ENCODE measurements at places on chromosomes 1 and 21.

GRCh38 chr1:18145851-18146618 is 38.4 kb downstream of the IGSF21 start:
- DNase-seq, result no peak

GRCh38 chr1:77910116-77910515 is 21.7 kb downstream of the NEXN start:
- no peak for DNase-seq

DNA sequence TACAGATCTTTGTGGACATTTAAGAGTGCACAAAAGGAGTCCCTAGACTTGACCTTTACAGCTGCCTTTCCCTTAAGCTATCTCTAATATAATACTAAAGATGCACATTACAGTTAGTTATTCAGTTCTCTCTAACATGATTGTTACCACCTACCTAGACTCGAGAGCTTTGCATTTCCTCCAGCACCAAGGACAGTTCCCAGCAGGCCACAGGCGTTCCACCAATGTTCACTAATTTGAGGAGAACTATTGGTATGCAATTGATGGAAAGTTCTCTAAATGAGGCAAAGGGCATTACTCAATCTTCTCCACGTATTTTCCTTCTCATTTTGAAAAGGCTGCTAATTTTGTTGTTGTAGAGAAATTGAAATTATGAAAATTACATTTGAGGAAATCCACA is 5.4 kb upstream of the NTNG1 start:
- DNase-seq, result no peak

DNA sequence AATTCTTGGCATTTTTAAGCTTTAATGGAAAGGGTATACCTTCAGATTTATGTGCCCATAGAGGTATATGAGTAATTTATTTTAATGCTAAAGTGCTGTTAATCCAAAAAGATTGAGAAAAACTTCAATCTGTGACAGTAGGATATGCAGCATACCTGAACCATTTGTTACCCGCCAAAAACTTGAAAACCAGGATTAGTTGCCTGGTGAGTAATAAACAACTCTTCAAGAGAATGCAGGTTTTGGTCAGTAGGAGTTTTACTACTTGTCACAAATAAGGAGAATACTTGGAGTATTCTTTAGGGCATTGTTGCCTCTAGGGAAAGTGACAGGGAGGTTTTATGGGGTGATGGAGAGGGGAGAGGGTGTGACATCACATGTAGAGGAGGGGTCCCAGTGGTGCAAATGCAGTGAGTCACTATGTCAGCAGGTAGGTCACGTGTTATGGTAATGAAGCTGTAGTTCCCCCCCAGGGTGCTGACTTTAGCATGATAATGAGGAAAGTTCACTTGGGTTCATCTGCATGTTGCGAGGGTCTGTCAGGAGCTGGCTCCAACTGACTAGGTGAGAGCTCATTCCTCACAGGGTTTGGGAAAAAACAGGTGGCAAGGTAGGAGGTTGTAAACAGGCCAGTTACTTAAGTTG is 23.1 kb downstream of the USP25 start:
- no peak for DNase-seq

GRCh38 chr1:107991371-107992066 is 26.5 kb upstream of the VAV3 start:
- no peak for DNase-seq

DNA sequence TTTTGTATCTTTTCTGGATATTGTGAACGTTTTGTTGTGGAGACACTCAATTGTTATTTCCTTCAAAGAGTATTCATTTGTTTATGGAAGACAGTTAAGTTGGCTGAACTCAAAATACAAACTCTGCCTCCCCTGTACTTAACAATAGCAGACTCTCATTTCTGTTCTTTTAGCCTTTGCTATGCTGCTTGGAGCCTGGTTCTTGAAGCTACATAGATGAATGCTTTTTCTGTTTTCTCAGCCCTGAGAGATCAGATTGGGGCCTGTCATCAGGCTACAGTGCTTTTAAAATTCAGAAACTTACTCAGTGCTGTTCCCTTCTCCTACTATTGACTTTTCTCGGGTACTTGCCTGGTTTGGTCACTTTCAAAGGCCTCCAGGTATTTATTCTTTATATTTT is 215.7 kb upstream of the LYPLAL1 start:
- no peak for DNase-seq

DNA sequence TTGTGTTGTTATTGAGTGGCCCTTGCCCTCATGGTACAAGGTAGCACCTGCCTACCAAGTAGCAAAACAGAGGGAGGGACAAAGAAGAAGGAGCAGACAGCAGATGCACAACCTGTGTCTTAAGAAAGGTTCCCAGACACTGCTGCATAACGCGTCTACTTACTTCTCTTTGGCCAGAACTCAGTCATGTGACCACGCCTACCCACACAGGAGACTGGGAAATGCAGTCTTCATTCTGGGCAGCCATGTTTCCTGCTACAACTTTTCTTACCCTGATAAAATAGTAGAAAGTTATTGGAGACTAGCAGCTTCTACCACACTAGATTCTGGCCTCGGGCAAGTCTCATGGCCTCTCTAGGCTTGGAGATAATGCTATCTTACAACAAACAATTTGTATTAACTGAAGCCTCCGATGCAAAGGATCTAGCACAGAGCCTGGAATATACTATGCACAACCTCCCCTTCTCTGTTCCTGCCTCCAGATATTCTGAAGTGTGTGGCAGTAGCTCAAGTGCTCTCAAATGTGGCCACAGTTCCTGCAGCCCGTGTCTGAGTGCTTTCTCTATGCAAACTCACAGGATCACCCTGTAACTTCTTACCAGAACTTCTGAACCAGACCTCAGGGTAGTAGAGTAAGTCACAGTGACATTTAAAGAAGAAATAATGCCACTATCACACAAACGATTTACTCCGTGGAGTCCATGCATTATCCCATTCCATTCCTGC is 34.1 kb upstream of the BTG2 start:
- DNase-seq, result peak; percentile 75

GRCh38 chr1:181608386-181608785 is 125.1 kb downstream of the CACNA1E start:
- no peak for DNase-seq

DNA sequence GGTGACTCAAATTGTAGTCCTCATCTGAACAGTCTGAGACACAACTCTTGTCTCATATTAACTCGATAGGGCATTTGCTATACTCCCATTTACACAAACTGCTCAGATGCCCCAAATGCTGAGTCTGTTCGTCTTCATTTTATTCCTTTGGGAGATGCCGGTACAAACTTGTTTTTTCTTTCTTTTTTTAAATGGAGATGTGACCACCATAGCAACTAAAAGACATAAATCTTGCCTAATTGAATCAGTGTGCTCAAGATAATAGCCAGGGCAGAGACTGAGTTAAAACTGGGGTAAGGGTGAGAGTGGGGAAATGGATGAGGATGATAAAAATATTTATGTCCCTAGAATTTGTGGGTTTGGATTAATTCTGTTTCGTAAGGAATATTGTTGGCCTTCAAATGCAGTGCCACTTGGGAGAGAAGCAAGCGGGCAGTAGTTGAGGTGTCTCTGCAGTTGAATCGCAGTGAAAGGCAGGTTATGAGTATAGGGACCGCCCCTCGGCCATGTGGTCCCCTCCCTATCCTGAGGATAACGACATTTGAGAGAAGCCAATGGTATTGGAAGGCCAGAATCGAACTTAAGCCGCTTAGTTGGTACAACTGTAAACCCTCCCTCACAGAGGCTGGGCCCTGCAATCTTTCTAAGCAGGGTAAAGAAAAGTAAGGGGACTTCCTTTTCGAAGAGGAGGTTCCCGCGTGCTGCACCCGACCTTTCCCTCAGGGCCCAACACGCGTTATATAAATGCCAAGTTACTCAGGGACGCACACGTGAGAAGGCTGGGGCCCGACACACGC is 859 bp upstream of the LRRC8B start:
- peak; percentile 59 for DNase-seq

DNA sequence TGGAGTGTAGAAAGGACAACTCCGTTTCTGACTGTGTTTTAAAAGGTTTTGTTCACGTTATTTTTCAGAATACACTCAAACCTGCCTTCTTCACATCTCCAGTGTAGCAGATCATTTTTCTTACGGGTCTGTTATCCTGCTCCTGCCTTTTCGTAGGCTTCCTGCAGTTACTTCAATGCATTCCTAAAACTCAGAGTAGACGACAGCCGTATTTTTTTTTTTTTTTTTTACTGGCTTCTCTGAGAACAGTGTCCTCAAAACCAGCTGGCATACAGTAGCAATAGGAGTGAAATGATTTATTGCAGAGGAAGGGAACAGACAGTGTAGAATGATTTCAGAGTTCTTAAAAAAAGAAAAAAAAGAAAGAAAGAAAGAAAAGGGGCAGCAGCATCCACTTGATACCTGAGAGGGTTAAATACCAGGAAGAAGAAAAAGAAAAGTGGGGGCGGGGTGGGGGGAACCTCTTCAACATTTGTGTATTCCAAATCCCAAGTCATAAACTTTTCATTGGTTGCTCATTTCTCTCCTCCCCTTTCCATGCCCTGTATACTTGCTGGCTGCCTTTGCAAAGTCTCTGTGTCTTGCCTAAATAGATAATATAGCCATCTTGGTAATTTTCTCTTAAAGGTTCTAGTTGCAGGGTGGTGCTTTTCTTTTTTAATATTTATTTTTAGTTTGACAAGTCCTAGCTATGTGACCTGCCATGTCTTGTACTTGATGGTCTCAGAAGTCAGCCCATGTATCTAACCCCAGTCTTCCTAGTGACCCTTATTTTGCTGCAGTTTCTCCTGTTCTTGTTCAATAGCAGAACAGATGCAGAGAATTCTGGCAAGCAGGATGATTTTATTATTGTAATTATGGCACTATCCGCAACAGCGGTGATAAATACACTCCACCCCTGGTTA is 2.8 kb downstream of the TGFB2 start:
- DNase-seq, result no peak

DNA sequence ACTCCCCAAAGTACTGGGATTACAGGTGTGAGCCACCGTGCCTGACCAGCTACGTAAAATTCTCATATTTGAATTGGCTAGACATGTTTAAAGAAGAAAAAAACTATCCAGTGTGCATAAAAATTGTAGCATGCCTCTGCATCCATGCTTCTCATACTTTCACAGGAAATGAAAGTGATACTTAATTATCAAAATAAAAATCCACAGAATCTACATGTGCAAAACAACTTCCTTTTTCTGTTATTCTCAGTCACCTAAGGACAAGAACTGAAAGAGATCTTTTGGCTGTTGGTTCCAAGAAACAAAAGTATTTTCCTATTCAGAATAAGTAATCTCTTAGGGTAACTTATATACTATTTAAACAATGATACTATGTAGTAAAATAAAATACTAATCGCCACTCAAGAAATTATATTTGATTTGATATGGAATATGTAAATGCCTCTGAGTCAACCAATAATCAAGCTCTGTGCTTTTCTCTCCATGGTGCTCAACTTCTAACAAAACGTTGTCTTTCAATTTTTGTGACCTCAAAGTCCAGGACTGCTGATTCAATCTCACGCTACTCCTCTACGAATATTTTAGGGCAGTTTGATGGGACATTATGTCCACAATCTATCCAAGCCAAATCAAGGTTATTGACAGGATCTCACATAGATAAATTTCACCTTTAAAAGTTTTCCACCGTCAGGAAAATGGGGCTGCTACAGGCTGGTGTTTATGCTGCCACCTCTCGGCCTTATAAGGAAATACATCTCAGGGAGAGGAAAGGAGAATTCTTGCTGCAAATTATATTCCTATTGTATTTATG is 102.7 kb downstream of the ZNF281 start:
- DNase-seq, result peak; percentile 42

- DNase-seq, result no peak
Observed at GRCh38 chr21:38416791-38417190, 81.5 kb downstream of the ERG start.

DNA sequence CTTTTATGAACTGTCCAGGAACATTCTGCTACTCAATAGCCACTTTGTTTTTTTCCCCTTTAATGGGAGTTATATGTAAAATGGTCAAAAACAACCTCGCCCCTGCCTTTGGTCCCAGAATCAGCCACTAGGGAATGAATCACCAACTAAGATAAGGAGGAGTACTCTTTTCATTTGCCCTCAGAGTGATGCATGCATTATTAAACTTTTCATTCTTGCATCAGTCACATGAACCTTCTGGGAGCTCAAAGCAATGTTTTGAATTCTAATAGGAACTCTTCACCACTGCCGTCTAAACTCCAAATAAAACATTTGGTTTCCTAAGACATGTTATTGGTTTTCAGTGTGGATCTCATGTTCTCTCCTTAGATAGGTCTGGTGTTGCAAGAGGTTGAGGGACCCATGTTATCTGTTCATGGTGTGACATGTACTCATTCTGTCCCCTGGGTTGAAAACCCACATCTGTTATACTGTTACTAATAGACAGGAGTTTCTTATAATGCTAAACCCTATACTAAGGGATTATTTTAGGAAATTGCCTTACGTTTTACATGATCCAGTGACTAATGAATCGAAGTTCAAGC is 17.8 kb upstream of the HSD17B7 start:
- DNase-seq, result no peak

DNA sequence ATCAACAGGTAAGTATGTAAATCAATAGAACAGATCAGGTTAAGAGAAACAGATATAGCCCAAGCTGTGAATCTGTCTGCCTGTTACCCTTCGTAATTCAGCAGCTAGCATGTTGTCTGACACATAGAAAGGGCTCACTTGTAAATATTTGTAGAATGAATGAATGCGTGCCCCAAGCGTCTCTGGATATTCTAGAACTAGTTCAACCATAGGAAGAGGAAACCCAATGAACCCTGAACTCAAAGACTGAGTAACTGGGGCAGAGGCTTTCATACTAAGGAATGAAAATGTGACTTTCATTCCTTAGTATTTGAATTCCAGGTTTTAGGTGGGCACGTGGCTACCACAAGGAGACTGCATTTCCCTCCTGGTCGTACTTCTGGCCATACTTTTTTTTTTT is 60.1 kb upstream of the SMYD2 start:
- DNase-seq, result no peak

GRCh38 chr1:72693376-72693775 is 411.0 kb upstream of the NEGR1 start:
- no peak for DNase-seq

GRCh38 chr1:228280106-228280901 is 72.5 kb downstream of the OBSCN start:
- no peak for DNase-seq

- DNase-seq, result no peak
Observed at GRCh38 chr1:162590101-162590500, 28.6 kb downstream of the UAP1 start.

GRCh38 chr1:211198111-211198510 is 61.1 kb upstream of the RCOR3 start:
- no peak for DNase-seq

DNA sequence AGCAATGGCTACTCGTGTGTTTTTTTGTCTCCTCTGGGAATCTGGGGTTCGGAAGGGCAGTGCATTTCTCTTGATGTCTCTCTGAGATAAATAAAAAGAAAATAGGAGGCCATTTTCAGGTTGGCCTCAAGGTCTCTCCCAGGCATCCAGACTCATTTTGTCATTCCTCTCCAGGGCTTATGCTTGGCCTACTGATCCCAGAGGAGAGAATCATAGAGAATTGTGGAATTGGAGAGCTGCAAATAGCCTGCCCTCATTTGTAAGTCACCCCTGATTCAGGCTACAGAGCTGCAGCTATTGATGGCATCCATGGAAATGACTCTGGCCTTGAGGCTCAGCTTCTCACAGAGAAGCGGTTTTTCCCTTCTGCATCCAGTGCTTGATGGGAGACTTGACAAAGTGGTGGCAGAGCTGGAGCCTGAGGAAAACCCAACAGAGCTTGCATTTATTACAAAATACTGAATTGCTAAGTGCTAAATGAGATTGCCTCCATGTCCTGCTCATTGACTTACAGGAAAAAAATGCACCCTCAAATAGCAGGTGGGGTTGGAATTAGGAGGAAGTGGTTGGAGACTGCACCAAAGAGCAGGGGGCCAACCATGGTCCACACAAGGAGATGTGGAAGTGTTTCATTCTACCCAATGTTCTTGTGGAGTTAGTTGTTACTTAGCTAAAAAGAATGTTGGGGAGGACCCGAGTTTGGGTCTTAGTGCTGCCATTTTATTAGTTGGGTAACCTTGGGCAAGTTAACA is 140.4 kb downstream of the S1PR1 start:
- DNase-seq, result no peak

Data from CD14-positive monocyte (primary cell).